ENCODE measurements at places on chromosomes 2 and 18.

- no peak for DNase-seq
These were observed 19.1 kb downstream of the FHL2 start for GRCh38 chr2:105379741-105380186.

DNA sequence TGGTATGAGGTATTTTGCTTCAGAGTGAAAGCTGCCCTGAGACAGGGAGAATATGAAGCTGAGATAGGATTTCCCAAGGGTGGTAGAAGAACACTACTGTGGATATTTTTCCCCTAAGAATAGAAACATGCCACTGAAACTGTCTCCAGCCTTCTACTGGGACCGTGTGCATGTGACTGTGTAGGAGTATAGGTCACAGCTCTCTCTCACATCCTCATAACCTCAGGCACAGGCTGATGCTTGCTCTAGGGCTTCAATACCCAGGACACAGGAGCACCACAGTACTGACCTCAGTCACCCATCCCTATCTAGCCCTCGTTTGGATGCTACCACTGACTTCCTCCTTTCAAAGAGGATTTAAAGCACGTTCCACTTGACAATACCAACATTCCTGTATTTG is 67.2 kb downstream of the REV1 start:
- no peak for DNase-seq

GRCh38 chr2:180516232-180516631 is 464.2 kb upstream of the UBE2E3 start:
- no peak for DNase-seq

DNA sequence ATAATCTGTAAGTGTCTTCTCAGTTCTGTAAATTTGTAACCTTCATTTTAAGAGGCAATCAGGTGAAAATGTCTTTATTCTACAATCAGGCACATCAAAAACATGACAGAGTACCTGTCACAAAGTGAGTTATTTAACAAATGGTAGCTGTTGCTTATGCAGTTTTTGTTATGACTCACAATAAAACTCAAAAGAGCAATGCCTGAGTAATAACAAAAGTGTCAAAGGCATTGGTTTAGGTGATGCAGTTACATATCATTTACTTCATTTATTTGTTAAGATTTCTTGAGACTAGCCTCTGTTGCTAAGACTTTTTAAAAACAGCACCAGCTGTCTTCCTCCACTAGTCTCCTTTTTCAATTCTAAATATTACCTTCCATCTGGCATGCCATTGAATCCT is 177.8 kb downstream of the KIAA1328 start:
- no peak for DNase-seq

GRCh38 chr2:10981941-10982431 is 70.3 kb downstream of the KCNF1 start:
- DNase-seq, result no peak

DNA sequence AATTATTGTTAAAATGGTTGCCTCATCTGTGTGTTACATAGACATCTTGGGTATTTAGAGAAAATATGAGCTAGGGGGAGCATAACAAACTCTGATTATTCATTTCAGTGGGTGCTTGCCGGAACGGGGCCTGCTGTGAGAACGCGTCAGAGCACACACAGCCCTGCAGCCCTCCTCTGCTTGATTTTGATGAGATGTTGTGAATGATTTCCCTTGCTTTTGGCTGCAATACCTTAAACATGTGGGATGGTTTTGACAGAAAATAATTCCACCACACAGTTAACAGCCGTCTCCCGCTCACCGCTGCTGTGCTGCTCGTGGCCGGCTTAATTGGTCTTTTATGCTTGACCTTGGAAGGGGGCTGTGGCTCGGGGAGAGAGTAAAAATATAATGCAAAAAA is 49.9 kb upstream of the TXNDC2 start:
- no peak for DNase-seq

GRCh38 chr18:47917923-47918610 is 12.4 kb downstream of the SMAD2 start:
- no peak for DNase-seq

All from CD8-positive, alpha-beta memory T cell (primary cell).